CD4-positive, alpha-beta T cell (primary cell): ENCODE measurements at places on chromosomes 7 and 10.

DNA sequence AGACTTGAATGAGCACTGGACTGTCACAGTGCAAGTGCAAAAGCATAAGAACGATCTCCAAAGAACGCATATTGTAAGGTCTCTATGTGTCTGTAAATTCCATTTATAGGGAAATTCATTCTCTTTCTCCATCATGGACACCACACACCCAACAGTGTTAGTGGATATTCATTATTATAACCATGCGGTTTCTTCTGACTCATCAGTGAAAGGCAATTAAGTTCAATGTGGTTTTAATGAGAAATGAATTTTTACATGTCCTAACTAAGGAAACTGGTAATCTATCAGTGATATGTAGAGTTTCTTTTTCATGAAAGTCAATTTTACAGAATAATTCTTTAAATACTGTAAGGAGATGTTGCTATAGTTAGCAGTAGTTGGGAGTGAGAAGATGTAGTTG lies 25.9 kb downstream of the GIMAP8 start:
- no peak for DNase-seq

DNA sequence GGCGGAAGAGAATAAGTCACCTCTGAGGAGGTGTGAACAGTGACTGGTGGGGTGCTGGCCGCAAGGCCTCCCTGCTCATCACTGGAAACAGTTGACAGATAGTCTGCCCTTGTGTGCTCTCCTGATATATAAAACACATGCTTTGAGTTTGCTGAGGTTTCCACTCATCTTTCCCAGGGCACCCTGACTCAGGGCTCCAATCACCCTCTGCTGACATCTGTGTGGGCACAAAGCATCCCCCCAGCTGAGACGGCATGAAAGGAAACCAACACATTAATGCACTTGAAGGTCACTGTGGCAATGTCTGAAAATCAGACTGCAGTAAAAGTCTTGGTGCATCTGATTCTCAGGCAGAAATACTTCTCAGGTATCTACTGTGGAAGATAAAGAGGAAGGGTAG lies 49.8 kb downstream of the EPDR1 start:
- DNase-seq: no peak

- DNase-seq: no peak
Observed at GRCh38 chr10:118868589-118868988, 113.8 kb upstream of the CACUL1 start.

- peak; percentile 40 for DNase-seq
Observed at GRCh38 chr7:2680792-2681490, 7.1 kb upstream of the AMZ1 start.

DNA sequence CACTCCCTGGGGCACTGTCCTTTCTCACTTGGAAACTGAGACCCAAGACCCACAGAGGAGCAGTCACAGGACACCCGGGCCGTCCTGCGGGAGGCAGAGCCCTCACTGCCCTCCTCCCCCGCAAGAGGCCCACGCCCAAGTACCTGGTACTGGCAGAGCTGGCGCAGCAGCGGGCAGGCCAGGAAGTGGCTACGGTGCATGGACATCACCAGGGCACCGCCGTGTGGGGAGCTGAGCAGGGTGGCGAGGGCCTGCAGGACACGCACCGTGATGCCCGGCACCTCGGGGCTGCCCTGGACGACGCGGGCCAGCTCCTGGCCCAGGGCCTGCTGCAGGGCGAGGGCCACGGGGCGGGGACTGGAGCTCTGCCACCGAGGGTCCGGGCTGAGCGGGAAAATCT lies 20.0 kb upstream of the MICALL2 start:
- DNase-seq: no peak

DNA sequence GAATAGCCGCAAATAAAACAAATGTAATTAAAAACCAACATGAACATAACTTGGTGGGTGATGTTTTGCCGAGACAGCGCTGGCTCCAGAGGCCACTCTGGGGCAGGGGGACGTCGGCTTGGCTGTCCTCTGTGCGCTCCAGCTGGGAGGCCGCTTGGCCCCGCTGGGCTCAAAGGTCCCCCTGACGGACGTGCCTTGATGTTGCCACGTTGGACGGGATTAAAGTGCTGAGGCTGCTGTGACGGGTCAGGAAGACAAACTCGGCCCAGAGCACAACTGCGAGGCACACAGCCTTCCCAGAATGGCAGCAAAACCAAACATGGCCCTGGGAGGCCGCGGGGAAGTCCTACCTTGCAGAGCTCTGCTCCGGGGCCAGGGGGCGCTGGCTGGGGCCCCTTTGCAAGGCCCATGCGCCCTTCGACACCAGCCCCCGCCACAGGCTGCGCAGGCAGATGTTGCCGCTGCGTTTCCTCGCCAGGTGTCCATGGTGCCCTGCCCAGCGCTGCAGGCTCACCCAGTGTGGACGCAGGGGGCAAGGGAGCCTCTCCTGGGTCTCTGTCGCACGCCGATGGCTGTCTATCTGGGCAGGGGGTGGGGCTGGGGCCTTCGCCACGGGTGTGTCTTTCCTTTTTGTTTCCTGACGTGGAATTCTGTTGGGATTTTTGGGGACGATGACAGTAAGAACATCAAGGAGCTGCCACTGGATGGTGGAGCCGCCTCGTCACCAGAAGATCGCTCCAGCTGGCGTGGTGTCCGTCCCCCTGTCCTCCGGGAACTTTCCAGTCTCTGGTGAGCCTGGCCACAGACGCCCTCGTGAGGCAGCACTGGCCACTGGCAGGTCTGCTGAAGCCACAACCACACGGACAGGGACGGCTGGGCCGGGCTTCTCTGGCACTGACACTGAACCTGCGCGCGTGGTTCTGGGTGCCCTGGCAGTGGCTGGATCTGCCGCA lies 99.6 kb upstream of the DIP2C start:
- no peak for DNase-seq

DNA sequence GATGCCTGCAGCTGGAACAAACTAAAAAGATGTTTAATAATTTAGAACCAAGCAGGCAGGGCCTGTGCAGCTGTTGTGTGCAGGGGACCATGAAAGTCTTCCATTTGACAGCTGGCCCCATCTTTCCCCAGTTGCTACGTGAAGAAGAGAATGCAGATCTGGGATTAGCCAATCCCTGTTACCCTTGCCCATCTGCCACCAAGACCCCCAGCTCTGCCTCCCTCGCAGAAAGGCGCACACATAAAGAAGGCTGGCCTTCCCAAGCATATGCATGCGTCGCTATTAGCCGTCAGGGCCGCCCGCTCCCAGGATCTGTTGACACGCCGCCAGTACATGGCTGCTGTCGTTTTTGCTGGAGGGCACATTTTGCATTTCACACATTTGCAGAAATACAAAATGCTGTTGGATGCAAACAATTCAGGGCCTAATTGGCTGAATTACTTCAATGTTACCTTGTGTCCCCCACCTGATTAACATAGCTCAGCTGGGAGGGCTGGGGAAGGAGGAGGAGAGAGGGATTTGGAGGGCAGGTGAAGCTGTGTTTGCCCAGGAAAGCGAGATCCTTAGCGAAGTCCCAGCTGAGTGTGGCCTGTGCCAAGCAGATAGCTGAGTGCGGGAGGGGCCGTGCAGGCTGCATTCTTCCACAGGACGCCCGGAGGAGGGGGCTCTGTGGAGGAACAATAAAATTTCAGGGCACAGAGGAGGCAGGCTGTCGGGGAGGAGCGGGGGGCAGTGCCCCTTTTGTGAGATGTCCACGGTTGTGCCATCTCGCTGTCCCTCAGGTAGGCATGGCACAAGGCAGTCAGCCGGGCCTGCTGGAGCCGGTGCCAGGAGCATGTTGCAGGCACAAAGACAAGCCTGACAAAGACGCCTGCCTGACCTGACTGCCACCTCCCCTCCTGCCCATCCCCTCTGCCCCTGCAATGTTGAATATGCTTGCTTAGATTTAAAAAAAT lies 443.0 kb upstream of the MKI67 start:
- no peak for DNase-seq

- DNase-seq: peak; percentile 74
Observed at GRCh38 chr7:155763691-155764437, 48.4 kb downstream of the SHH start.

DNA sequence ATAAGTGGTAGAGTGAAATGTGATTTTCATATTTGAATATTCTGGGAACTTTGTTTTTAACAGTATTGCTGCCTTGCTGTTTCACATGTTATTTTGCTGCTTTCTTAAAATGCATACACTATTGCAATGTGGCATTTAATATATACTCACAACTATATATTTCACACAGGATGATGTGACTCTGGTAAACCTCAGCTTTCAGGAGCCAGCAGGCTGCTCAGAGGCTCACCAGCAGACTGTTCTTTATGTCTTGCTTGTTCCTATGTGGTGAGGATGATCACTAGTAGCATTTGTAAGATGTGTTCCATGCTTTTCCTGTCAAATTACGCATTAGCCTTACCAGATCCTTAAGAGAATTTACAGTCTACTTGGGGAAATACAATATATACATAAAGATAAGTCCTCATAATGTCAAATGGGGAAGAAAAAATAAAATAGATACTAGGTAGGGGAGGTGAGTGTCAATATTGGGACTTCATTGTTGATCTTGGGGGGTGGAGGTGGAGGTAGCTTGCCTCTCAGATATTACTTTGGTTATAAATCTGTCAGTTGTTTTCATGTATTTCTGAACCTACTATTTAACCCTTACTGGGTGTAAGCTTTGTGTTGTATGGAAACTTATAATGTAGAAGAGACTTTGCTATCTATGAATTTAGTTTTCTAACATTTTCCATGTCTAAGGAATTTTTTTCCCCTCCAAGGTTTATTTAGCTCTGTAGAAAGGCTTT lies 8.4 kb downstream of the GNAI1 start:
- no peak for DNase-seq

DNA sequence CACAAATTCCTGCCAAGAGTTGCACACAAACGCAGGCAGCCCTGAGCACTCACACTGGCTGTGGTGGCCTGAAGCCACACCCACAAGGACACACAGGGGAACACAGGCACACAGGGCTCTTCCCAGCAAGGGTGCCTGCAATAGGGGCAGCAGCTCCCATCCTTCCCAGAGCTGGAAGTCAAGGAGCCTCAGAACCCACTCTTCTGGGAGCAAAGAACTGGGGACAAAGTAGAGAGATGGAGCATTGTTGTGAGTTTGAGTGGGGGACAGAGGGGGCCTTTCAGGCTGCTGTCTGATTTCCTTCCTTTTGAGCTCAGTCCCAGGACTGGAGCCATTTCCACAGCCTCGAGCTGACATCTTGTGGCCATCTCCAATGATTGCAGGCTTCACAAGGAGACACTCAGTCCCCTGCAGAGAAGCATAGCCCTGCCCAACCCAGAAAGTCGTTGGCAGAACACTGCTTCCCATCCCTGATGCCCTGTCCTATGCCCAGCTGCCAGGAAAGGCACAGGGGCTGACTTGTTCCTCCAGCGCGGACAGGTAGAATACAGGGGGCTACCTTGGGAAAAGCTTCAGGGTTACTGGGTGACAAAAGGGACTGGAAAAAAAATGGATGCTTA lies 34.4 kb upstream of the SLF2 start:
- DNase-seq: no peak

- no peak for DNase-seq
Observed at GRCh38 chr10:131766096-131766495, 134.7 kb upstream of the PPP2R2D start.

- DNase-seq: no peak
Observed at GRCh38 chr10:59523851-59524250, 161.5 kb upstream of the FAM13C start.

- no peak for DNase-seq
Observed at GRCh38 chr7:148735967-148736366, 37.3 kb downstream of the CUL1 start.
